ENCODE measurements at places on chromosomes 2 and 18.

GRCh38 chr18:25187521-25188192 lies 164.3 kb downstream of the ZNF521 start:
- no peak for DNase-seq

DNA sequence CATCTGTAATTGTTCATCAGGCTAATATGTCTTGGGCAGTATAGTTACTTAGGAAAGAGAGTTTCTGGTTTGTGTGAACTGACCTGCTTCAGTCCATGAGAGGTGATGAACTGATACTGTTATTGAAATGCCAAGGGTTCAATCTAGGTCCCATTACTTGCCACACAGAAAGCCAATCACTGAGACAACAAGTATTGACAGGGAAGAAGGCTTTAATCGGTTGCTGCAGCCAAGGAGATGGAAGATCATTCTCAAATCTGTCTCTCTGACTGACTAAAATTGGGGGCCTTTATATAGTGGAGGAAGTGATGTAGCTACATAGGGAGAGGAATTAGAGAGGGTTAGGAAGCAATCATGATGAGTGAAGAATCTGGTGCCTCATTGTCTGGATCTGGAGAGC lies 19.9 kb upstream of the FAM98A start:
- DNase-seq = no peak

- DNase-seq = no peak
Observed at GRCh38 chr18:45277908-45278307, 337.4 kb upstream of the SLC14A2 start.

GRCh38 chr2:237202288-237203030 lies 116.8 kb downstream of the COPS8 start:
- no peak for DNase-seq

- DNase-seq = no peak
Observed at GRCh38 chr18:53887447-53887846, 337.0 kb downstream of the MBD2 start.

DNA sequence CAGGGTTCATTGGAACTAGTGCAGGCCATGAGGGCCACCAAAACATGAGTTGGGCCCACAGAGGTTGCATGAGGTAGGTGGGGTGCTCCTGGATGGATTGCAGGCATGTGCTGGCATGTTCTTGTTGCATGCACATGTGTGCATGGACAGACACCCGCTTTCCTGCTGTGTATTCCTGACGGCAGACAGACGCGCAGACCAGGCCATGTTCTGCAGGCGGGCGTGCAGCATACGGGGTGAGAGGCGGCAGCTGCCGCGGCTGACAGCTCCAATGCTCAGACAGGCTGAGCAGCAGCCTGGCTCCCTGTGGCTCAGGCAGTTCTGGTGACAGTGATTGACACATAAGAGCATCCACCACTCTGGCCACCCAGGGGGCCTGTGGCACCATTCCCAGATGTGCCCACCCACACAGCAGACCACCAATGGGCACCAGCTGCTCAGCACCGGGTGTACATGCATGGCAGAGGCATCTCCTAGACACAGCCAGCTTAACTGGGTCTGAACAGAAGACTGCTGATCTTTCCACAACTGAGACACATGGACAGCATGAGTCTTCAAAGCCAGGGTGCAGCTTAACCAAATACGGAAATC lies 21.2 kb downstream of the HS1BP3 start:
- DNase-seq = no peak

All from caudate nucleus (tissue), 63 donors.